ENCODE measurements at places on chromosomes 7 and 10. TPM values are rescaled to one million over a fixed set of nuclear protein-coding genes. Genes with fewer than 3 reads are reported as not detected.

Gene ECHS1
- polyA plus RNA-seq: 126 TPM

Gene ELOVL3
- 0.12 TPM for polyA plus RNA-seq

GRCh38 chr7:6402741-6403140 is 45.0 kb downstream of the DAGLB start:
- no peak for DNase-seq

DNA sequence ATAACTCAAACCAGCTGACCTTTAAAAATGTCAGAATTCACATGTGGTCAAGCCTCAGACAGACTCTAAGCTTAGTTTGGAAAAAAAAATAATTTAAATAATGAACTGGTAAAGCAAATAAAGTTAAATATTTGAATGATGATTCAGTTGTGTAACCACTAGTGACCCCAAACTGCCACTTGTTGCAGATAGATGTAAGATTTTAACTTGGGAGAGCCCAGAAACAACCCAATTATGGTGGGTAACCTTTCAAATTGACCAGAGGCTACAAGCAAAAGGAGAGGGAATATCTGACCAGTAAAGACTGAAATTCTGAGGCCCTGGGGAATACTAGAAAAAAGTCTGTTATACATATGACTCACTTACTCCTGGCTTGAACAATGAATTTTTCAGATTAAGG is 268.1 kb downstream of the HPSE2 start:
- no peak for DNase-seq

DNA sequence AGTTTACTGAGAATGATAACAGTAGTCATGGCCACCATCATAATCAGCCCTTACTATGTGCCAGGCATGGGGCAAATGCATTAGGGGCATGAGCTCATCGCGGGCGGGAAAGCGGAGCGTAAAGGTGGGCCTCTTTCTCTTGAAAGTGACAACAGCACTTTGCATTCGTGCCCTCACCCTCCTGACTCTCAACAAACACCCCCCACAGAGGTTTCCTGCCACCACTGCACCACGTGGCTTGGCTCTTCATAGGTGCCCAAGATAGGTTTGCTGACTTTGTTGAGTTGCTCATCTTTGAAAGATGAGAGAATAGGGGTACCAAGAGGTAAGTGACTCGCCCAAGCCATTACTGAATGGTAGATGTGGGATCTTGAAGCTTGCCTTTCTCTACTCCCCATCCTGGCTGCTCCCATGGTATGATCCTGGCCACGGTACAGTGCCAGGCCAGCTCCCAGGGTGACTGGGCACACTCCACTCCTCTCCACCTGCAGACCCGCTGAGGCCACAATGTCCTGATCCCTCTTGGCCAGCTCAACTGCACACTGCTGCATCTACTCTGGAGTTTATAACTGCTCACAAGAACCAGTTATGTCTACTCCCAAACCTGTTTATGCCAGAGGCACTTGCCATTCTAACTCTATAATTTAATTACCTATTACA is 26.0 kb downstream of the SLIT1 start:
- no peak for DNase-seq

Measured in large intestine (tissue), 12 donors.